Activated T-cell treated with anti-CD3 and anti-CD28 coated beads for 1 hour (primary cell): ENCODE measurements at places on chromosomes 6 and 20.

DNA sequence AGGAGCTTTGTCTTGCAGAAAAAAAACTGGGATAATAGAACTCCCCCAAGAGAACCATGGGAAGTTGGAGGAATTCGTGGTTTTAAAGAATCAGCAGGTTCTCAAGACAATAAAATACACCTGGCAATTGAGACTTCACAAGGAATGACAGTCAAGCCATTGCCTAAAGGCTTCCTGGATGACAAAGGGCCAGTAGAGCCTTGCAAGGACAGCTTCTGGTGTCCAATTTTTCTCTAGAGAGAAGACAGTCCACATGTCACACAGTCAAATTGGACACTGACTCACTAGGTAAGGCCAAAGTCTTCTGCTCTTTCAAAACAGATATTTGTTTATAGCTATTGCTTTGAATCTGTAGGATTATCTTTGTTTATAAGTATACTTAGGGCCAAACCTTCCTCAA lies 80.3 kb upstream of the BMP5 start:
- no peak for DNase-seq

GRCh38 chr20:24316731-24317130 lies 152.7 kb upstream of the SYNDIG1 start:
- DNase-seq, result no peak

GRCh38 chr20:57394121-57395082 lies 3.2 kb downstream of the RBM38 start:
- DNase-seq, result no peak

- DNase-seq, result no peak
Measured at GRCh38 chr6:53624502-53624901, 41.1 kb downstream of the KLHL31 start.

GRCh38 chr6:95572098-95572497 lies 5.2 kb upstream of the MANEA start:
- DNase-seq, result no peak

GRCh38 chr6:62129127-62129526 lies 156.9 kb downstream of the KHDRBS2 start:
- no peak for DNase-seq

DNA sequence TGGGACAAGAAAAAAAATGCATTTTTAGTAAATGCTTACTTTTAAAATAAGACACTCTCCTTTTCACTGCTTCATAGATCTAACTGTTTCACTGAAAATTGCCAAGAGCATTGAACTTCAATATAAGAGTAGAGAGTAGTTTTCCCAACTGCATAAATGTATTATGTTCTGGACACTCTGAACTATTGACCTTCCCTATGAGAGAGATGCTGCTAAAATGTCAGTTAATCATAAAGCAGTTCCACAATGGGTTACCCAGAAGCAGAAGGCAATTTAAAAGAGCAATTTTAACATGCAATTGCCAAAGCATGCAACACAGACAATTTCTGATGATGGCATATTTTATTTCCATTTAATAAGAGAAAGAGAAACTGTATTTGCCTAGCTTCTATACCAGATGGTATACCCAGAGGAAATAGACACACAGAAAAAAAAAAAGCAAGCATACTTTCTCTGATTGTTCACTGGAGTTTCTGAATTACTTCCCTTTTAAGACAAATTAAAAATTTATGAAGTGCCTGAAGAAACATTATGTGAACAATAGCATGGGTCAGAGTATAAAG lies 279.1 kb upstream of the THEMIS start:
- DNase-seq, result no peak

DNA sequence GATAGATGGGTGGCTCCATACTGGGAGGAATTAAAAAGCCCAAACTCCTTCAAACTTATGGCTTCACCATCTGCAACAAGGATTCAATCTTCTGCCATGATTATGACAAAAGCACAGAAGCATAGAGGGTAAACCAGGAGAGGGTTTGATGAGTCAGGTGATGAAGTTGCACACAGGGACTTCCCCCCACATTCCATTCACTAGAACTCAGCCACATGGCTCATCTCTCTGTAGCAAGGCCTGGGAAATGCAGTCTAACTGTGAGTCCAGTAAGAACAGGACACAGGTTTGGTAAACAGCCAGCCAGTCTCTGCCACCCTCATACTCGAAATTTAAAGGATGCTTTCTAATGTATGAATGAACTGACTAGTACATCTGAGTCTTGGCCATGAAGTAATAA lies 142.9 kb downstream of the HIVEP2 start:
- DNase-seq, result no peak

DNA sequence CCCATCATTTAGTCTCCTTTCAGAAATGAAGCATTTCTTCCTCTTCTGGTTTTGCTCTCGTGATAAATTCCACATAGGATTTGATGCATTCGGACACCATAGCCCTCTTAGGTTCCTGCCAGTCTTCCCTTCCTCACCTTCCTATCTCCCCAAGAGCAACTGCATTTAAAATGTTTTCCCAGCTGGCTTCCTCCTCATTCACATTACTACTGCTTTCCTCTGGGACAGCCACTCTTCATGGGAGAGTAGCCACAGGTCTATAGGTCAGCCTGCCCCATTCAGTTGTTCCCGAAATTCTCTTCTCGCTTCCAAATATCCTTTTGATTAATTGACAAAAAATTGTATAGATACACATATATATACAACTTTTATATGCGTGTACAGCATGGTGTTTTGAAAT lies 214.2 kb upstream of the PDE10A start:
- DNase-seq, result no peak

- no peak for DNase-seq
Measured at GRCh38 chr20:32125506-32125905, 16.0 kb downstream of the TM9SF4 start.

DNA sequence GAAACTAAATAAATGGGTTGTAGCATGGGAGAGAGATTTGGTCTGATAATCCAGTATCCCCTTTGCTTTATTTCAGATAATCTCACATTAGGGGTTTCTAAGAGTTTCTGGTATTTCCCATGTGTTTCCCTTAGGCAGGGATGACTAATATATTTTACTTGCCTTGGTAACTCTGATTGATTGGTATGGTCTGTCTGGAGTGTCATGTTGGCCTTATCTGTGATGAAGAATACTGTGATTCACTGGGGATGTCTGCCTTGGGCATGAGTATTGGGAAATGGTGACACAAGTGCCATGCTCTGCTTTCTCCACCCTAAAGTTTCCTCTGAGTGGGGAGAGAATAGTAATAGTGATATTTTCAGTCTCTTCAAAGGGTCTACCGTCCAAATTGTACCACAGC lies 10.1 kb downstream of the SLC22A2 start:
- DNase-seq, result no peak

DNA sequence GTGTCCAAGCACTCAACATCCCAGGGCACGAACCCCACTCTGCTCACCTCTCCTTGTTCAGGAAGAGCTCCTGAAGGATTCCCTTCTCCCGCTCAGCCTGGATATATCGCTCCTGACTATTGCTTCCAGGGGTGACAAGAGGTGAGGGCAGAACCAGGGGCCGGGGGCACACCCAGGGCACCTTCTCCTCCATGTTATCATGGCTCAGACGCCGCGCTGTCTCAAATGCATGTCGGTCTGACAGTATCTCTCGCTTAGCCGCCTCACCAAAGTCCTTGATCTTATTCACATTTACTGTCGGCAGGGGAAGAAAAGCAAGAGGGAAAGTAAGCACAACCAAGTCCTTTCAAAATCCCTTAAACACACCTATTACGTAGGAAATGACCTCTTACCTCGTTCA lies 13.1 kb downstream of the PPP1R10 start:
- DNase-seq, result no peak

GRCh38 chr20:9999645-10000044 lies 35.1 kb upstream of the ANKEF1 start:
- DNase-seq, result no peak

DNA sequence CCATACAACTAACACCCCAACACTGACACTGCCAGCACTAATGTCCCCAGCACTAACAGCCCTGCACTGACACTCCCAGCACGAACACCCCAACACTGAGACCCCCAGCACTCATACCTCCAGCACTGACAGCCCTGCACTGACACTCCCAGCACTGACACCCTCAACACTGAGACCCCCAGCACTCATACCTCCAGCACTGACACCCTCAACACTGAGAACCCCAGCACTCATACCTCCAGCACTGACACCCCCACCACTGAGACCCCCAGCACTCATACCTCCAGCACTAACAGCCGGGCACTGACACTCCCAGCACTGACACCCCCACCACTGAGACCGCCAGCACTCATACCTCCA lies 57.2 kb downstream of the ERMARD start:
- no peak for DNase-seq

DNA sequence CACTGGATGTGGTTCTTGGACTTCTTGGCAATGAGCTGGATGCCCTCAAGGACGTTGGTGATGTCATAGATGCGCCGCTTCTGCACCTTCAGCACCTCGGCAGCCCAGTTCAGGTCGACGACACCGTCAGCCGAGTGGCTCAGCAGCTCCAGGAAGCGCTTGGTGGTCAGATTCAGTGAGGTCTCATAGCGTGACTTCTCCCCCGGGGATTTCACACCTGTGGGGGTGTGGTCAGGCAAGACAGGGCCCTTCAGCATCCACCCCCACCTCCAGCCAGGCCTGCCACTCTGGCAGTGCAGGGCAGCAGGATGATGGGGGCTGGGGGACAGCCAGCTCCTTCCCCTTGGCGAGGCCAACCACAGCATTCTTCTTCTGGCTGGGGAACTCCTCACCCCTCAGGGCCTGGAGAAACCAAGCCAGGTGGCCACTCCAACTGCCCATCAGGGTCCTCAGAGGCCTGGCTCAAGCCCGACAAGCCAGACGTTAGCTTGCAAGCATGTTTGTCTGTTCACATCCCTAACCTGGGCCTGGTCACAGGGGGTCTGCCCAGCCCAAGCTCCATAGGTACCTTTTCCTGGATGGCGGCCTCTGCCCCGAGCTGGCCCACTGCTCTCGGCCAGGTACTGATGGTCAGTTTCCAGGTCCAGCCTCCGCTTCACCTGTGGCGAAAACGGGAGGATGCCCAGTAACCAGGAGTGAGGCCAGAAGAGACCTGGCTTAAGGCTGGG lies 5.7 kb upstream of the NECAB3 start:
- no peak for DNase-seq

GRCh38 chr20:46990596-46991104 lies 96.0 kb downstream of the EYA2 start:
- no peak for DNase-seq

DNA sequence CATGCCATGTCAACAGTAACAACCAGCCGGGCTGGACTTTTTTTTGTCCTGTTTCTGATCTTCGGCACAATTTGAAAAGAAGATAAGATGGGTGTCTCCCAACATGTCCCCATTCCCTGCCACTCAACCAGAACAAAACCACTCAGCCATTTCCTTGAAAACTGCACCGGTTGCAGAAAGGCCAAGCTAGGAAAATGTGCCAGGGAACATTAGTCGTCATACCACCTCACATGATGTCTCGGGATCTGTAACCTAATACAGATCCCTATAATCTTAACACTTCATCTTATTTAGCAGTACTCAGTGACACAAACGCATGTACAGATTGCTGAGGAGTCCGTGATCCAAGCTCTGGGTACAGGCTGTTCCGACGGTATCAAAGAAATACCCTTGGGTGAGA lies 46.5 kb downstream of the ALDH8A1 start:
- no peak for DNase-seq

- DNase-seq, result no peak
Measured at GRCh38 chr6:125434760-125435159, 133.0 kb upstream of the HDDC2 start.

DNA sequence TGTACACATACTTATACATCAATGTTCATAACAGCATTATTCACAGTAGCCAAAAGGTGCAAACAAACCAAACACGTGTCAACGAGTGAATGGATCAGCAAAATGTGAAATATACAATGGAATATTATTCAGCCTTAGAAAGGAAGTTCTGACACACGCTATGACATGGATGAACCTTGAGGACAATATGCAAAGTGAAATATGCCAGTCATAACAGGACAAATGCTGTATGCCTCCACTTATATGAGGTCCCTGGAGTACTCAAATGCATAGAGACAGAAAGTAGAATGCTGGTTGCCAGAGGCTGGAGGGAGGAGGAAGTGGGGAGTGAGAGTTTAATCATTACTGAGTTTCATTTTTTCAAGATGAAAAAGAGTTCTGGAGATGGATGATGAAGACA lies 37.8 kb upstream of the IGF2R start:
- no peak for DNase-seq

- DNase-seq, result no peak
Measured at GRCh38 chr6:141123049-141123448, 1009.7 kb upstream of the GJE1 start.

GRCh38 chr6:15499125-15499524 lies 163.7 kb downstream of the DTNBP1 start:
- no peak for DNase-seq

- DNase-seq, result no peak
Measured at GRCh38 chr6:83978324-83978734, 55.2 kb upstream of the MRAP2 start.

GRCh38 chr6:99177736-99178135 lies 171.7 kb downstream of the FAXC start:
- DNase-seq, result no peak

- DNase-seq, result peak; percentile 76
Measured at GRCh38 chr20:17569616-17570346, at the start of gene DSTN. TSS of gene DSTN (plus strand) at chr20:17570075. CDS start at chr20:17570209, 134 bp downstream.

GRCh38 chr20:24446811-24447210 lies 22.6 kb upstream of the SYNDIG1 start:
- DNase-seq, result no peak

GRCh38 chr20:19492116-19492515 lies 265.9 kb upstream of the RIN2 start:
- DNase-seq, result no peak

- no peak for DNase-seq
Measured at GRCh38 chr6:106546691-106547414, 82.4 kb downstream of the RTN4IP1 start.

DNA sequence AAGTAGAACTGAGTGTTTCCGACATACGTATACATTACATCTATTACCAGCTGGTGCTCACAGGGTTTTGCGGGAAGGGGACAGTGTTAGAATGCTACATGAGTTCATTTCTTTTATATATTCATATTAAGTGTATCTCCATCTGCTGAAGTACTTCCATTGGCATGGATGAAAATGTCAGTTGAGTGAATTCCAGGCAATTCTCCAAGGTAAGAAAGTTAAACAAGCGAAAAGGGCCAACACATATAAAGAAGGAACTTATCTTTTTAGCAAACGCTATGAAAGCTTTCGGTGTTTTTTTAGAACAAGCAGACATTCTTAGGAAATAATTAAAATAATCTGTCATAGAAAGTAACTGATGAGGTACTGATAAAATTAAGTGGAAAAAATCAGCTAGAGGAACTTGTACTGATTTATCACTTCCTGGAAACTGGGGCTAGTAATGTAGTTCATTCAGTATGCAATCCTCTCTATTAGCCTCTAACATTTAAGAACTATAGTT lies 34.6 kb downstream of the RNF146 start:
- DNase-seq, result no peak
